ENCODE measurements at places on chromosomes 13 and 19.

GRCh38 chr13:41454170-41454569 is 3.2 kb upstream of the RGCC start:
- no peak for DNase-seq

DNA sequence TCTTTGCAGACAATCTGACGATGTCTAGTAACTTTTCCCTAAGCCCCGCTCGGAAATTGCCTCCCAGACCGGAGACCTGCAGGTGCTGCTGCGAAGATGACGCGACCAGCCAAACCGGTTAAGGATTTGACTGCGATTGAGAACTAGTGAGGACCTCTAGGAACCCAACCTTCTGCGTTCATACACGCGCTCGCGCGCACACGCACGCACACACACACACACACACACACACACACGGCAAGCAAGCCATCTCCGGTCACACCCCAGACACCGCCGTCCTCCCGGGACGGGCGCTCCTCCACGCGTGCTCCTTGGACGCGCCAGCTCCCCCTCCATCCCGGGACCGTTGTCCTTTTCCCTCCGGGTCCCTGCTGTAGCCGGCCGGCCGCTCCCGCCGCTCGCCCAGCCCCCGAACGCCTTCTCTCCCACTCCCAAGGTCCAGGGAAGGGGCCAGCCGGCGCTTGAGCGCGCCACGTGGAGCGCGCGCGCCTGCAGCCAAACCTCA is 1.2 kb downstream of the TBC1D4 start:
- DNase-seq: no peak

GRCh38 chr13:30529085-30529834 is 63.5 kb upstream of the HMGB1 start:
- no peak for DNase-seq

DNA sequence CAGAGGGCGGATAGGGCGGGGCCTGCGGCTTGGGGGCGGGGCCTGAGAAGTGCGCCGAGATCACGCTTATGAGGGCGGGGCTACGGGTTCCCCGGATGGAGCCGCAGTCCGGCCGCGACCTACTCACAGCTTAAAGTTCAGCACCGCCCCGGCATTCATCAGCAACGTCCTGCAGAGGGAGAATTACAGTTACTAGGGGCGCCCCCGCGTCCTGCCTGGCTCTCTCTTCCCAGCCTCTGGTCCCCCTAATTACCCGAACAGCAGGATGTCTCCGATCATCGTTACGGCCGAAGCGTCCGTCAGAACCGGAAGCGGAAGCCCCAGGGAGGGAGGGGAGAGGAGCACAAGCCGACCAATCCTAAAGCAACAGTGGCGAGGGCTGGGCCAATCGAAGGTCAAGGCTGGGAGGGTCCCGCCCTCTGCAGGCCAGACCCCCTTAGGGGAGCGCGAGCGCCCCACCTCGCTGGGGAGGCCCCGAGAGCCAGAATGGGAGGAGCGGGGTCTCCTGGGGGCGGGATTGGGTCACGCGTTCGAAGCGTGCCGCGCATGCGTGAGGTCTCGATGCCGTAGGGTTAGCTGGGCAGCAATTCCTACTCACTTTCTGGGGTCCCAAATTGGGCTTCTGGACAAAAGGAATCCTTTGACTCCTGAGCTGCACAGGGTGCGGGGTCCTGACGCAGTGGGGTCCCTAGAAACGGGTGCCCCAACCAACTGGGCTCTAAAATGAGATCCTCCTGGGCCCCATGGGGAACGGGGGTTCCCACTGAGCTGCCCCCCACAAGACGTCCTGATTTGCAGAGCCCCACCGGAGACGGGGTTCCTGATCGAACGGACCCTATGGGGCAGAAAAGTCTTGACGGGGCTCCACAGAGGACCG is at the start of gene SMIM7:
Gene SMIM7, minus strand, starts transcription at position 313 of the 877 bp plus-strand sequence. Its CDS starts 34 bp downstream, at position 279.
- DNase-seq: peak; percentile 90

All from BJ (cell line).